Amniotic stem cell (primary cell): ENCODE measurements at places on chromosomes 11 and 22.

- DNase-seq, result no peak
Observed at GRCh38 chr11:82909015-82909640, 7.6 kb downstream of the DDIAS start.

- no peak for DNase-seq
Observed at GRCh38 chr22:43133401-43133800, 9.8 kb downstream of the MCAT start.

DNA sequence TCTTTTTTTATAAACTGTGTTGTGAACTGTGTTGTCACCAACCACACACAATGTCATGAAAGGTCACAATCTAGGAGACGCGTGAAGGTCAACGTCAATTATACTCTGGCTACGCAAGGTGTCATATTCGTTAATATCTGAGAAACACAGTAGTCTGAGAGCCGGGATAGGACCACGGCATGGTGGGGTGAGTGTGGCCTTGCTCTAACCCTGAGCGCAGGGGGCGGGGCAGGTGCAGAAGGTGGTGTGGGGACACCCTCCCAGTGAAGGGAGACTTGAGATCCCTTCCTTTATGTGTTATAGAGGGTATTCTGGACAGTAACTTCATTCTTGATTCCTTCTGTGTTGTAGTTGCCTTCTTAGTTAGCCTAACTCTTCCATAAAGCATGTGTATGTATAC is 883.0 kb downstream of the OPCML start:
- no peak for DNase-seq

- no peak for DNase-seq
Observed at GRCh38 chr11:126415128-126415527, 59.6 kb downstream of the ST3GAL4 start.

- no peak for DNase-seq
Observed at GRCh38 chr11:45662096-45662664, 3.2 kb downstream of the CHST1 start.

DNA sequence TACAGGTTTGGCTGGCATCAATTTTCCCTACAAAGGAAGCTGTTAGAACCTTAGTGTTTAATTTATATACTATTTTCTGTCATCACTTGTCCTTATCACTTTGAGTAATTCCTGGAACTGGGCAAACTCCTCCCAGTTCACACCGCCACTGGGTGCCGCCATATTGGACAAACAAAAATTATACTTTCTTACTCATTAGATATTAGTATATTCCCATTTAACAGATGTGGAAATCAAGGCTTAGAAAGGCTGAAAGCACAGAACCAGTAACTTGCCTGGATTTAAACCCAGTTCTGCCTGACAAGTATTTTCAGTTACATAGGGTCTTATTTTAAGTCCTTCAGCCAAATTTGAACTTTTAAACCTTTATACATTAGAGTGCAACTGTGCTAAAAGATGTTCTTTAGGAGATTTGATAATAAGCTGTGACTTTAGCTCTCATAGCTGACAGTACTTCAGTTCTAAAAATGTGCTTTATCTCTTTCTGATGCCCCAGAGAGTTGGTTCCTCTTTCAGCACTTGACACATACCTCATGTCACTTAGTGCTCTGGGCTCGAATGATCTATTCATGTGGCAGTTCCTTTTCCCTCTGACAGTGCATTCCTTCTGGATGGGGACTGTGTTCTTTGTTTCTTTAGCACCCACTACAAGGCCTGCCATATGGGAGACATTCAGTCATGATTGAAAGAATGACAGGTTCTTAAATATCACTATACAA is 25.4 kb downstream of the COA4 start:
- DNase-seq, result no peak

GRCh38 chr11:71991494-71991893 is 7.2 kb upstream of the IL18BP start:
- no peak for DNase-seq

GRCh38 chr11:117369534-117369933 is 41.9 kb downstream of the CEP164 start:
- no peak for DNase-seq

- DNase-seq, result no peak
Observed at GRCh38 chr11:962688-963087, 37.0 kb downstream of the AP2A2 start.

GRCh38 chr22:45328822-45329529 is 19.2 kb downstream of the FAM118A start:
- no peak for DNase-seq

- no peak for DNase-seq
Observed at GRCh38 chr11:28910926-28911325, 802.7 kb downstream of the METTL15 start.

DNA sequence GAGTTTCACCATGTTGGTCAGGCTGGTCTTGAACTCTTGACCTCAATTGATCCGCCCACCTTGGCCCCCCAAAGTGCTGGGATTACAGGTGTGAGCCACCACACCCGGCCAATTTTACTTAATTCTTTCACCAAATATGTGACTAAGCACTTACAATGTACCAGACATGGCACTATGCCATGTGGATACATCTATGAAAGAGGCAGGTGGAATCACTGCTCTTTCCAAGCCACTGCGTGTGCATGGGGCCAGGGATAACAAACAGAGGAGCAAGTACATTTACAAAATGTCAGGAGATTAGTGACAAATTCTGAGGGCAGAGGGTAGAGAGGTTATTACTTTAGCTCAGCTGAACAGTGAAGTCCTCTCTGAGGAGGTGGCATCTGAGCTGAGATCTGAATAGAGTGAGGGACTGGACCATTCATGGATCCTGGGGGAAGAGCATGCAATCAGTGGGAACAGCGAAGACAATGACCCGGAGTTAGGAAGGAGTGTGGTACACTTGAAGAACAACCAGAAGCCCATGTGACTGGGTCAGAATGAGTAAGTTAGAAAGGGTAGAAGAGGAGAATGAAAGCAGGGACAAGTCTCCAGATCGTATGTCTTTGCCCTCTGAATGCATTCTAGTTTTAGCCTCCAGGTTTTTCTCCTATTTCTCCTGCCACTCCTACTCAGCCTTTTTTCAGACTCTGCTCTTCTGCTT is 38.3 kb upstream of the GRAMD1B start:
- no peak for DNase-seq
